Stimulated activated CD8-positive, alpha-beta memory T cell treated with anti-CD3 and anti-CD28 coated beads, Interleukin-4, amount 100 ng/mL, for 1 hour (primary cell): ENCODE measurements at places on chromosomes 6 and 20.

GRCh38 chr20:2942439-2942838, 69.2 kb downstream of the PTPRA start:
- DNase-seq = no peak

- no peak for DNase-seq
Measured at GRCh38 chr6:121441477-121441876, 6.0 kb downstream of the GJA1 start.

GRCh38 chr6:22056398-22056797, 240.4 kb downstream of the PRL start:
- no peak for DNase-seq

DNA sequence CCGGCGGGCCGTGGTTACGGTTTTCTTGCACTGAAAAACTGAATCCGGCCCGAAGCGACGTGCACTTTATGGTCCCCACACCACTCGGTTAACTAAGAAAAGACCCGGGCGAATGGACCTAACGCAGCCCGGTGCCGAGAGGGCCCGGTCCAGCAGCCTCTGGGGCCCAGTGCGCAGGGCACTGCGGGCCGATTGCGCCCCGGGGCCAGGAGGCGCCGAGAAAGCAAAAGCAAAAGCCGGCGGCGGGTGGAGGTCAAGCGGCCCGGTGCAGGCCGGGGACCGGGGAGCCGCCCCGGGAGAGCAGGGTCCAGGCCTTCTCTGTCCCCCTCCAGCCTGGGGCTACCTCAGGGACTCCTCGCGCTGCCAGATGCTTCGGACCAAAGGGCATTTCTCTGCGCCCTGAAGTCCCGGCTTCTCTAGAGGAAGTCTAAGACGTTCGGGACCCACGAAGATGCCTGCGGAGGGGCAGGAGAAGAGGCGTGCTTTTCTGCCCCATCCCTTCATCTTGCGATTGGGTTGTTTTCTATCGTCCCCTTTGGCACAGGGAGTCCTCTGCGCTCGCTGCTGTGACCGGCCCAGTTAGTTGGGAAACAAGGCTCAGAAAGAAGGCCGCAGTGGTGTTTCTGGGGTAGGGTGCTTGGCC, 4.4 kb downstream of the FOXF2 start:
- DNase-seq = no peak

DNA sequence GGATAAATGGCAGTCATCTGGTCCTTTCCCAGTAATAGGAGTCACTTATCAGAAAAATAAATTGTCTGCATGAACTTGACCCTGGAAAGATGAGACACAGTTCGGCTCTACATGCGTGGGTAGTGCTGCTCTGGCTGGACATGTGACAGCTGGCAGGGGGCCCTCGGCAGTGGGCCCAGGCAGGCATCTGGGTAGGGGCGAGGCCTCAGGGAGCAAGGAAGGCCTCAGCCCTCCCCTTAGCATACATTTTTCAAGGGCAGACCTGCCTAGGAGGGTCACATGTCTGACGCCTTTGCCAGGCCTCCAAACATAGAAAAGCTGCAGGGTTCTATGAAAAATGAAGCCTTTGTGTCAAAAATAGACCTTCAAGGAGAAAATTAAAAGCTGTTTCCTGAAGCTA, 12.8 kb upstream of the ILRUN start:
- no peak for DNase-seq

DNA sequence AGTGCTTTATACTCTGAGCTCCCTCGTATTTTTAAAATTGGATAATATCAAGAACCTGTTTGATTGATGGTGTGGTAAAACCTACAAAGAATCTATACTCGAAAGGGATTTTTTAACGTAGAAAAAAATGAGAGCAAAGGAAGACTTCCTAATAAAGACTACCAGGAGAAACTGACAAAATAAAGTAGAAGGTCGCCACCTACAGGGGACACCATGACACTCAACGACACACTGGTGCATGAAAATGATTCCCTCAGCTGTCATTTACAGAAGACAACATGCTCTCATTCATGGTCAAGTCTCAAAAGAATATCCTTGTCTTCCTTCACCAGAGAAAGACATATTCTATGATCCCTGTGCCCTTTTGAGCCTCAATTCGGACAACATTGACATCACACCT, 10.1 kb upstream of the NHSL1 start:
- no peak for DNase-seq

GRCh38 chr6:170045981-170046667, 244.8 kb downstream of the DLL1 start:
- no peak for DNase-seq

DNA sequence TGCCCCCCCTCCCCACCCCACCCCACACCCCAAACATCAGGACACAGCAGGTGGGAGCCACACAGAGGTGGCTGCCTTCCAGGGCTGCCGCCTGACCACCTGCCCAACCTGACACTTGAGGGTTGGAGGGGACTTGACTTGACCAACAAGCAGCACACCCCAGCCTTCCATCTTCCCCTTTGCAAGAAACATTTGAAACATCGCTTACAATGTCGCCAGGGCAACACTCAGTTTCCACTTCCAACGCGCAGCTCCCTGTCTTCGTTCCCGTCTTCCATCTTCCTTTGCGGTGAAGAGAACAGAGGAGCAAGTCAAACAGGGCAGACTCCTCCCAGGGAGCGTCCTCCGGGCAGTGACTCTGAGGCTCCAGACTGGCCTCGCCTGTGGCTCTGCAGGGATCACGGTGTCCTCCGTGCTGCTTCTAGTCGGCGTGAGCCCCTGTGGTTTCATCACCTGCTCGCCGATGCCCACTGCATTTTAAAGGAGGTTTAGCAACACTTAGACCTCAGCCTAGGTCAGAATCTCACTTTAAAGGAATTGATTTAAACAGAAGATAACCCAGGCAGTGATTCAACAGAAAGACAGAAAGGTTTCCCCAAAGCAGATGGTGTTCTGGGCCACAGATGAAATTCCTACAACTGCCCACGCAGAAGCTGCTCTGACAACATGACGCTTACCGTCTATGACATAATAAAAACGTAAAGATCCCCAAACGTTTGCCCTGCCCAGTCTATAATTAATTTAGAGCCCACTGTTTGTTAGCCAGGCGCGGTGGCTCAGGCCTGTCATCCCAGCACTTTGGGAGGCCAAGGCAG, 130.8 kb downstream of the TAF4 start:
- DNase-seq = no peak

GRCh38 chr6:170091639-170092579, 199.0 kb downstream of the DLL1 start:
- no peak for DNase-seq

DNA sequence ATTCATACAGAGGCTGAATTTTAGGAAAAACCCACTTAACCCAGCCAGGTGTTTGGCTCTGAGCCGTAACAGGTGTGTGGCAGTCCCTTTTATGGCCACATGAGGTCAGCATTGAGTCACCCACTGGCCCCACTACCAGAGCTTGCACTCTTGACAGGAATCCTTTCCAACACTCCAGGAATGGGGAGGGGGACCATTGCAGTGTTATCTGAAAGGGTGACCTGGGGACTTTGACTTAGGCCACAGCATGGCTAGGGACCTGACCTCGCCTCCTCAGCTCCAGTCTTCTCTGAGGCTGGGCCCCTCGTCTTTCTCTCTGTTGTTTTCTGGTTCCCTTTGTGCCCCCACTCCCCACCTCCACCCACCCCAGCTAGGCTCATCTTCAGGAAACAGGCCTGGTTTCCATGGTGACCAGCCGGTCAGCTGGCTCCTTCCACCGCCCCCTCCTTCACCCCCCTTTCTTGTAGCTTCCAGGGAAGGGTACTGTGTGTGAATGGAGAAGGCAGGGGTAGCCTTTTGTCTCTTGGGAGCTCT, 2.1 kb upstream of the TMEM151B start:
- no peak for DNase-seq

DNA sequence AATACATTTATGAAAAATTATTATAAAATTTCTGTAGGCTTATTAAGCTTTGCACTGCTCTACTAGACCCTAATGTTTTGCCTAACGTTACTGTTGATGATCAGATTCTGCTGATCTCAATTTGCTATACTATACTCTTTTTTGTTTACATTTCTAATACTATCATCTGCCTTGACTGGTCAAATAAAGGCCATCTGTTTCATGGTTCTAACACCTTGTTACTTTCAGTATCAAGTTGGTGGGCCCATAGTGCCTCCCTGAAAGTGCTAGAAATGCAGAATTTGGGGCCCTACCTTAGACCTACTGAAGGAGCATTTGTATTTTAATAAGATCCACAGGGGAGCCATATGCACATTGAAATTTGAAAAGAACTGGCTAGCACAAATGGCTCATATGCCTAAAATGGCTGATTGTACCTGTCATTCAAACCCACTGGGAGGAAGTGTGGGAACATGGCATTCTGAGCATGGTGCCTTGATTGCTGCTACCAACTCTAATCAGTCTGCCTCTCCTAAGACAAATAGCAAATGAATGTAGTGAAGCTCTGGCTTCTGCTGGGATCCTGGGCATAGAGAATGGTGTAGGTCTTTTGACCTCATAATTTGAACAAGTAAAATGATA, 199.1 kb upstream of the BTBD3 start:
- DNase-seq = no peak

GRCh38 chr6:25481267-25481666, 170.7 kb upstream of the SCGN start:
- no peak for DNase-seq

DNA sequence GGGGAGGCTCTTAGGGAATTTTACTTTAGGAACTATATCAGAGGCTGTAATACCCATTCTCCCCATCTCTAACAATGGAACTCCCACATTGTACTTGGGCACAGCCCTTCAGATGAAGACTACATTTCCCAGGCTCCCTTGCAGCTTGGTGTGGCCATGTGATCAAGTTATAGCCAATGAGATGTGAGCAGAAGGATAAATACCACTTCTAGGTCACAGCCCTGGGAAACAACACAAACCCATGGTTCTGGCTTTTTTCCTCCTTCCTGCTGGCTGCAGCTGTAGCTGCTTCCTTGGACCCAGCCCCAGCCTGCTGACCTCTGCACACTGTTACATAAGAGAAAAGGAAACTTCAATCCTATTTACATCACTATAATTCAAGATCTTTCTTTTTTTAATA, 445.9 kb upstream of the JARID2 start:
- DNase-seq = no peak

GRCh38 chr20:3222635-3223600, 13.6 kb downstream of the ITPA start:
- no peak for DNase-seq

GRCh38 chr6:2436410-2437154, 191.2 kb upstream of the GMDS start:
- DNase-seq = no peak

DNA sequence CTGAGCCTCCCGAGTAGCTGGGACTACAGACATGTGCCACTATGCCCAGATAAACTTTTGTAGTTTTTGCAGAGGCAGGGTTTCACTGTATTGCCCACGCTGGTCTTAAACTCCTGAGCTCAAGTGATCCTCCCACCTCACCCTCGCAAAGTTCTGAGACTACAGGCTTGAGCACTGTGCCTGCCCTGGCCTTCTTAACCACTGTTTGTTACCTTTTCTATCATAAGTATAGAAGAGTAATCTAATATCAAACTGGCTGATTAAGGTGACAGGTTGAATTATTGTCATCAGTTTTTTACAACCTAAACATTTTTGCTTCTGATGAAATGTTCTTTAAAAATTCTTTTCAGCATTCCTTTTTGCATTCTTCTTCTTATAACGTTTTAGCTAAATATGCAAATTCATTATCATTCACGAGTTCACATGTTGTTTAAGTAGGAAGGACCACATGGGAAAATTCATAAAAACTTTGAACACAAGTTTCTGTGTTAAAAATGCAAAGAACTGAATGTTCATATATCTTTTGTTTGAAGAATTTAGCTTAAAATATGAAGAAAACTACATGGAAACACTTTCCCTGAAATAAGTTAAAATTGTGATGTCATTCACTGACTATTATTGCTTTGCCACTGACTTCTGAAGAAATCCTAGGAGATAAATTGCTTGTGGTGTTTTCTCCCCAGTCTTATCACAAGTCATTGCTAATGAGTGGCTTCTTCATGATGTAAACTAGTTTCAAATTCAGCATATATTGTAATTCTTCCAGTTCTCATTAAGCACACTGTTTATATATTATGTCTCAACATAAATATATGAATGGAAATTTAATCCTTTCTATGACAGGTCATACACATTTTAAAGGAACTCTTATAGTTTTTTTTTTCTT, 106.7 kb downstream of the ADGRB3 start:
- no peak for DNase-seq
